Stimulated activated CD8-positive, alpha-beta memory T cell treated with anti-CD3 and anti-CD28 coated beads, Interleukin-4, amount 100 ng/mL, for 1 hour (primary cell): ENCODE measurements at places on chromosomes 3 and 15.

DNA sequence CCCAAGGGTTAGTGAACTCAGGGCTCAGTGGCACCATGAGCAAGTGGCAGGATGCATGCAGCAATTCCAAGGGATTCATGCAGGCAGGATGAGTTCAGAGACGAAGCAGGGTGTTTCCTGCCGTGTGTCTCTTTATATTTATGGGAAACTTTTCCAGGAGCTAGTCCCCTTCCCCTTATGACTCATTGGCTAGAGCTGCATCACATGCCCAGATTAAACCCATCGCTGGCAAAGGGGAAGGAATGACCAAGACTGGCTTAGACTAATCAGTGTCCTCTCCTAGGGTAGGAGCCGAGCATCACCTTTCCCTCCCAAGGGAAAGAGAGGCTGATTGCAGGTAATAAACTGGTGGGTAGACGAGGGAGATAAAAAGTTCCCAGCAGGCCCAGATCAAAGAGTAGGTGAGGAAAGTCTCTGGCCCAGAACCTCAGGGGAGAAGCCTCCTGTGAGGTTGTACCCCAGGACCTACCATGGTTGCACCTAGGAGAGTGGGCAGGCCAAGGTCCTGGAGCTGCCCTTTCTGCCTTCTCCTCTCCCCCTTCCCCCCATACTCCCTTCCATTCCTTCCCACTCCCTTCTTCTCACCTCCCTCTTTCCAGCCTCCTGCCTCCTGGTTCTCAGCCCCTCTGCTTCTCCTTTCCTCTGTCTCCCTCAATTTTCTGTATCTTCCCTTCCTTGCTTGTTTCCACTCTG is 67.8 kb upstream of the ITGA11 start:
- DNase-seq: no peak

GRCh38 chr3:195895861-195896360 is 12.4 kb downstream of the TNK2 start:
- peak; percentile 44 for DNase-seq

DNA sequence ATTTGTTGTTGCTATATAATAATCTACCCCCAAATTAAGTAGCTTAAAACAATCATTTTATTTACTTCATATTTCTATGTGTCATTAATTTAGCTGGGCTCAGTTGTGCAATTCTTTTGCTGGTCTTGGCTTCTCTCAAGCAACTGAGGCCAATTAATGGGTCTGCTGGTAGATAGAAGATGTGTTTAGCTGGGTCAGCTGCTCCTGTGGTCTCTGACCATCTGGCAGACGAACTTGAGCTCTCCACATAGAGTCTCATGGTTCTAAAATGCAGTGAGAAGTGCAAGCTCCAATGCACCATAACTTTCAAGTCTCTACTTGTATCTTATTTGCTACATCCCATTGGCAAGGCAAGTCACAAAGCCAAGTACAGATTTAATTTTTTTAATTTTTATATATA is 515.6 kb downstream of the ZIC1 start:
- no peak for DNase-seq

DNA sequence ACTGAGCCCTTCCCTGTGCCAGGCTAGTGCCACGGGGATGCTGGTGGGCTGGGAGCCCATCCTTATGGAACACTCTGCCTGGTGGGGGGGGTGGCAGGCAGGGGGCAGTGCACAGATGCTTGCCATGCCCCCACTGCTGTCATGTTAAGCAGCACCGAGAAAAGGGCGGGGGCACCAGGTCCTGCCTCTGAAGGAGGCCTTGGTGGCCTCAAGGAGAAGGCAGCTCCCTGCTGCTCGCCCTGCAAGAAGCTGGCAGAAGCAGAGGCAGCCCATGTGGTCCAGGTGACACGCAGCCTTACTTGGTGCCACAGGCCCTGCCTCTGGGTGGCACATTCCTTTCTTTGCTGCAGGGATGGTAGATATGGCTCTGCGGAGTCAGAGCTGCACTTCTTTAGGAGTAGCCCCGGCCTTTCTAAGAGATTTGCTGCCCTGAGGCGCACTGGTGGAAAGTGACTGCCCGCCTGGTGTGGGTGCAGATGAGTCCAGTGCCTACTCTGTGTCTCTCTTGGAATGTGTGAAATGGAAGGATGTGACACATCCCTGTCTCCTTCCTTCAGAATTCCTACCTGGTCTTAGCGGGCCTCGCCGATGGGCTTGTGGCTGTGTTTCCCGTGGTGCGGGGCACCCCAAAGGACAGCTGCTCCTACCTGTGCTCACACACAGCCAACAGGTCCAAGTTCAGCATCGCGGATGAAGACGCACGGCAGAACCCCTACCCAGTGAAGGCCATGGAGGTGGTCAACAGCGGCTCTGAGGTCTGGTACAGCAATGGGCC is 145.8 kb downstream of the LRRK1 start:
- DNase-seq: no peak

DNA sequence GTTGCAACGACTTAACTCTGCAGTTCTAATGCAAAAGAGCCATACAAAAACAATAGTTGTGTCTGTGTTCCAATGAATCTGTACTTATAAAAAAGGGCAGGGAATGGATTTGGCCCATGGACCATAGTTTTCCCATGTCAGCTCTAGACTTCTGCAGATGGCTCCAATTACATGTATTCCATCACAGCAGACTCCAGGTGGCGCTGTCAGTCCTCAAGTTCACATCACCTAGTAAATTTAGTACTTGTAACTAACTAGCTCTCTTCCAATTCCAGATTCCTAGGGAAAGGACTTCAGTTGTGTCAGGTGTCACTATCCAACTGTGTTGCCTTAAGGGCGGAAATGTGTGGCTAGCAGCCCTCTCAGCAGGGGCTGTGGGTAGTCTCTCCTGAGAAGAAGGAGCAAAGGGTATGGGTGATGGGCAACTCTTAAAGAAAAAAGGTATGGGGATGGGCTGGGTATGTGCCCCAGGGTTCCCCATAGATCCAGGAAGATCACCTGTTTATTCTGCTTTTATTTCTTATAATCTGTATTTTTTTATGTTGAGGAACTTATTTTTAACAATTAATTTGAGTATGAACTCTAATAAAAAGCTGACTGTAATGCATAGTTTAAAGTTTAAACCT is 36.2 kb downstream of the BBS4 start:
- peak; percentile 32 for DNase-seq

- no peak for DNase-seq
Measured at GRCh38 chr3:152205097-152205593, 63.6 kb upstream of the MBNL1 start.

DNA sequence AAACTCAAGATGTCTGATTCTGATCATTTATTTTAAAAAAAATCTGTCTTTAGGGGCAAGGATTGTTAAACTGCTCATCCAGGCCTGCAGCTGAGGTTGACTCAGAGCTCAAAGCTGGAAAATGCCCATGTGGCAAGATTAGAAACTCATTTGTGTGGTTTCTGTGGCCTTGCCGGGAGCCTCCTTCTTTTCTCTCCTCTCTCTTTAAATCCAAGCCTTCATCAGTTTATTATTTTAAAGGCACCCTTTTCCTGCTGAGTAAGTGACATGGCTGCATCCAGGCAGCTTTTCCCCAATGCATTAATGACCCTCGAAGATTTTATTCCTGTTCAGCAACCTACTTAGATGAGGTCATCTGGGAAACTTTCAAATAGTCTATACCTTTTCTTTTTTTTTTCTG is 221.3 kb upstream of the CDIN1 start:
- no peak for DNase-seq

GRCh38 chr3:123834631-123835030 is 49.5 kb downstream of the MYLK start:
- no peak for DNase-seq

DNA sequence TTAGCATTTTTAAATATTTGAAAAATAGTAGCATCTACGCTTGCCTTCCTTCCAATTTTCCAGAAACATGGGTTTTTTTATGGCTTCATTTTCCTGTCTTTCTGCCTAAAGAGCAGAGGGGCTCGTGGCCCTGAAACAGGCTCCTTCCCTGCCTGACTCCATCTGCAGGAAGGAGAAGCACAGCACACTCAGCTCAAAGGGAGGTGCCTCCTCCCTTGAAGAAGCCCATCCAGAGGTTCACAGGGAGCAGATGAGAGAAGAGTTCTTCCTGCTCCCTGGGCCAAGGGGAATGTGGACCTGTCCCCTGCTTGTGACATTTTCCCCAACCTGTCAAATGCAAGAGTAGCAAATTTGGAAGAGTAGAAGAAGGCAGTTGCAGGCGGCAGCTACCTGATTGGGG is 55.8 kb downstream of the BBX start:
- DNase-seq: no peak

- no peak for DNase-seq
Measured at GRCh38 chr15:74903676-74904075, 3.0 kb downstream of the FAM219B start.

DNA sequence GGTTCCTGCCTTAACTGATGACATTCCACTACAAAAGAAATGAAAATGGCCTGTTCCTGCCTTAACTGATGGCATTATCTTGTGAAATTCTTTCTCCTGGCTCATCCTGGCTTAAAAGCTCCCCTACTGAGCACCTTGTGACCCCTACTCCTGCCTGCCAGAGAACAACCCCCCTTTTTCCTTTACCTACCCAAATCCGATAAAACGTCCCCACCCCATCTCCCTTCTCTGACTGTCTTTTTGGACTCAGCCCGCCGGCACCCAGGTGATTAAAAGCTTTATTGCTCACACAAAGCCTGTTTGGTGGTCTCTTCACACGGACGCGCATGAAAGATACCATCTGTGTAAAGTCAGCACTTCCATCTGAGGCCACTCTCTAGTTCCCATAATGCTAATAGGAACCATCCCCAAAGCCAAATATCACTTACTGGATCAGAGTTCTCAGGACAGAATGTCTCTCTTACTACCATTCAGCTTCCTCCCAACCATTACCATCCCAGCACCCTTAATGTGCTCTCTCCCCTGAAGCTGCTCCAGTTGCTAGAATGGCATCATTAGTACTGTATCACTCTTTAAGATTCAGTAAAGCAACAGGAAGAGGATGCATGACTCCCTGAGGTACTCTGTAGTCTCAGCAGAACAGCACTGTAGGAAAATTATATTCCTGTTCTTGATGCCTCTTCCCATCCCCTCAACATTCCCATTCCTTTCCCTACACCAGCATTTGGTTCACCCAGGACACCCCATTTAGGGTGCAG is 2.3 kb upstream of the HRG start:
- no peak for DNase-seq

DNA sequence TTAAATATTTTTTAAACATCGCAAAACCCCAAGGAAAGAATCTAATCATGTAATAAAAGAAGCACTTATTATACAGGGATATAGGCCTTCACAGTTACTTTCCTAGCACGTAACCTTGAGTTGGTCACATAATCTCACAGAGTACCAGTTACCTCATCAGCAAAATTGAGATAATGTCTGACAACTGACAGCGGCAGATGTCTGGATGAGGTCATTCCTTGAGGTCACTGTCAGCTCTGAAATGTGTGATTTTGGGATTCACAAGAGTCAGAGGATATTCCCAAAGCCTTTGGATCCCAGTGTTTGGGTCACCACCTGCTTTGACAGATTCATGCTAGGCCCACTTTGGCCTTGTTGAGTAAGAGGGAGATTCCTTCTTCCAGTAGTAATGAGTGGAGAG is 151.4 kb upstream of the SEMA6D start:
- no peak for DNase-seq

- DNase-seq: no peak
Measured at GRCh38 chr3:10520072-10520471, 14.7 kb upstream of the ATP2B2 start.
